ENCODE measurements at places on chromosomes 6 and 20.
A peak's percentile ranks its signal among the peaks of the same experiment; 100 is the strongest.

DNA sequence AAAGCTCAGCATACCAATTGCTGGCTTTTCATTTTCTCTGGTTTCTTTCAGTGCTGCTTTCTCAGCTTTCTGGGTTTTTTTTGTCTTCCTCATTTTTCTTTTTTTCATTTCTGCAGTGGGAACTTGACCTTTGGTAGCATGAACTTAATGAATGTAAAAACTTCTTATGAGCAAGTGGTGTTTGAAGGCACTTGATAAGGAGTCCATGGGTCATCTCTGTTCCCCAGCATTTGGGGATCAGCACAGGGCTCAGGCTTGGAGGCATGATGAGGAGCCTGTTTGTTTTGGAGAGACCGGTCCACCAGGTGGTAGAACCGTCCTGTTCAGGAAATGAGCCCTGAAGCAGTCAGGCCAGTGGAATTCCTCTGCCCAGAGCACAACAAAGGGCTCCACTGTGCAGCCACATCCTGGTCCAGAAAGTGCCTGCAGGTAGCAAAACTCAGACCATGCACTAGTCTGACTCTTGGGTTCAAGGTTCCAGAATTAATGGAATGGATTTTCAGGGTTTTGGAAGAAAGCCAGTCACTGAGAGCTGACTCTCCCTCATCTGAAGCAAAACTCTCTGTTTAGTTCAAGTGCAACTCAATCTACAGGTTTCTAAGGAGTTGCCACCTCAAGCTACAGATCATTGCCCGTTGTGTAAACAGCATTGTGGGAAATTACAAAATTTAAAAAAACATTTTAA lies 52.3 kb upstream of the ADGRF1 start:
- no peak for DNase-seq

GRCh38 chr6:36272234-36272633 lies 2.4 kb downstream of the PNPLA1 start:
- no peak for DNase-seq

GRCh38 chr6:12164508-12164770 lies 125.7 kb upstream of the EDN1 start:
- no peak for DNase-seq

- DNase-seq = peak; percentile 51
Measured at GRCh38 chr6:4055420-4056041, 23.4 kb downstream of the FAM217A start.

DNA sequence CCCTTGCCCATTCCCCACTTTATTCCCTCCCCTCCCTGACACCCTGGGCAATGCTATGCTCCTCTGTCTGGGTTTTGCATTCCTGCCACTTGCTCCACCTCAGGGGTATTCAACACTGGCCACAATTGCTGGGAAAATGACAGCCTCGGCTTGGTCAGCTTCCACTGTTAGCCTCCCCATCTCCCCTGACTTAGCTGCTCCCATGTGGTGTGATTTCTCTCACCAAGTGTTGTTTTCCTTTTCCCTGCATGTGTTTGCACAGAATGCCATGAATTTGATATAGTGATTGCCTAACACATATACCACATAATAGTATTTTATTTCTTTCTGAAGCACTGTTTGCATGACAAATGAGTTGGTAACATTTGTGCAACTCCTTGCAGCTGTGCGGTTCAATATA lies 1.4 kb upstream of the LEMD2 start:
- DNase-seq = no peak

All from T-helper 2 cell (primary cell).